LHCN-M2 (cell line): ENCODE measurements at places on chromosomes 1 and 21.

GRCh38 chr1:8980656-8981055 is 35.0 kb downstream of the CA6 start:
- DNase-seq: no peak

DNA sequence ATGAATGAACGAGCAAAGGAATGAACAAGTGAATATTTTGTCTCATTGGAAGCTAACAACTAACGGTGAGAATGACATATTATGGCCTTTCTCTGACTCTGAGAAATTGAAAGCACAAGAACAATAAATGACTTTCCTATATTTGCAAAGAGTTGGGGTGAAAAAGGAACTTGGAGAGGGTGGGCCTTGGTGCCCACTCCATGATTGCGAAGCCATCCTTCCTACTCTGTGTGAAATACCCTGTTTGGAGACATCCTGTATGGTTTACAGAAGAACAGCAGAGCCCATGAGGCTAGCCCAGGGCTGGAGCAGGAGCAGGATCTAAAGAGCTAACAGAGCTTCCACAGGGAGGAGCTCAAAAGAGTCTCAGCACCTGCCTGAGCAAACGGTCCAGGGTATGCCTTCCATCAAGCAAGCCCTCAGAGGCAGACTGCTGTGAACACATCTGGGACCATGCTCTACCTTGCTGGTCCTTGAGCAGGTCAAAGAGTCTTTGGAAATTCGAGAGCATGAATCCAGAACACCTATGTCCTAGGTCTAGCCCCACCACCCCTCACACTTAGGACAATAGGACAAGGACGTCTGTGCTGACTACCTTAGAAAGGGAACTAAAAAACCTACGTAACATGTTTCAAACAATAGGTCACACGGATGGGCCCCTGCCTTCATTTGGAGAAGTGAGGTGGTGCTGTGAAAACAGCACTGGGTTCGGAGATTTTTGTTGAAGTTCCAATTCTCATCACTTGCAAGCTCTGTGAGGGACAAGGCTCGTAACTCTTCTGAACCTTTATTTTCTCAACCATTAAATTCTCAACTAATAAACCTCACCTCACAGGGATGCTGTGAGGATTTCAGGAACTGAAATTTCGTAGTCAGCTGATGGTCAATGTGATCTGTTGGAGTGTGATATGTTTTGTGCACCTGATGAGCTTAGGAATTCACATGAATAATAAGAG is 377.4 kb downstream of the RRAGC start:
- no peak for DNase-seq

GRCh38 chr1:92901699-92902405 is 59.4 kb downstream of the DIPK1A start:
- peak; percentile 63 for DNase-seq

DNA sequence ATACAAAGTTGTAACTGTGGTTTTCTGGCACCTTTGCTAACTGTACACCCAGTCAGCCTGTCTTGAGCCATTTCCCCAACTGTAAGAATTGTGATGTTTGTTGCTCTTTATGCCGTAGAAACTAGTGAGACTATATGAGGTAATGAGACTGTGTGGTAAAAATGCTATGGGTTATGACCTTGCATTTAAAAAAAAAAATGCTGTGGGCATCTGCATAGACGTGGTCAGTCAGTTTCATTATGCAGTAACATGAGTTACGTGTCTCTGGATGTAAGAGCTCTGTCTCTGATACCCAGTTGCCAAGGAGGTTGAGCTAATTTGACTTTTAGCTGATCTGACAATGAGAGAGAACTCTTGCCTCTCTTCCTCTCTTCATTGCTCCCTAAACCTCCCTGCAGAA is 80.6 kb upstream of the LAMC2 start:
- DNase-seq: peak; percentile 53

DNA sequence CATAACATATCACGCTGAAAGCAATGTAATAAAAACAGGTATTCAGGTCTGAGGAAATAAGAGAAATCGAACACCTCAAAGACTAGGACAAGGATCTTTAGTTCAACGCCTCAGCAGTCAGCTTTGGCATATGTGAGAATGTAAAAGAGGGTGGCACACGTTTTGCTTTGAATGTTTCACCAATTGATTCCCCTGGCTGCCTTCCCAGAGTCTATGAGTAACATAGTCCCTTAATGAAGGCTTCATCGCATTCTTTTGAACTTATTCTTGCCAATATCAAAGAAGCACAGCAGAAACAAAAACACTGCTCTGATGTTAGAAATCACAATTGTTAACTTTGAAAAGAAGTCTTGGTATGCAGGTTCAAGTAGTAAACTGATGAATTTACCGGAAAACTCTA is 764.8 kb downstream of the ADGRL2 start:
- DNase-seq: peak; percentile 81

- peak; percentile 93 for DNase-seq
Observed at GRCh38 chr1:246608616-246609376, 42.5 kb downstream of the CNST start.

DNA sequence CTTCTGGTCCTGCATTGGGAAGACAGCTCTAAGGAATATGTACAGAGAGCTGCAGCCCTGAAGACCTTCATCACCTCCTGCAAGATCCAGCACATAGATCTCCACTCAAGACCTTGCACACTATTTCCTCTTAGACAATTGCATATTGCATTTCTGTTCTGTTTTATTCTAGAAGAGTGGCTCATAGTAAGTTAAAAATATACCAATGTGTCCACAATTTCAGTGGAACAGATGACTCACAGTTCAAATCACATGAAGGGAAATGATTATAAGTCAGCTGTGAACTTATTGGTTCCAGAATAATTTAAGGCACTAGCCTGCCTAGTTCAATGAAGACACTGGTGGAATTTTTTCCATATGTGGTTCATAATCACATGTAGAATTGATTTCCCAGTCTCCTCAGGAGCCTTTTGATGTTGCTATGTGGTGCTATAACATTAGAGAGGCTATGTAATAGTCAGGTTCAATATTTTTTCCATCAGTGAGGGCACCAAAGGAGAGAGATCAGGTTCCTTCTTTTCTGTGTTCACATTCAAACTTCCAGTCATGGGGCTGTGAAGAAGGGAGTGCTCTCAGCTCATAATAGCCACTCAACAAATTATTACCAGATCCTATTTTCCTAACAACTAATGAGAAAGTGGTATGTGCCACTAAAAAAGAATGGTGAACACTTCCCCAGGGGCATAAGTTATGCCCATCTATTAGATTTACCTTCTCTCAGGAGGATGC is 9.8 kb upstream of the AK5 start:
- peak; percentile 82 for DNase-seq

- no peak for DNase-seq
Observed at GRCh38 chr1:7474143-7474490, 297.0 kb upstream of the VAMP3 start.

DNA sequence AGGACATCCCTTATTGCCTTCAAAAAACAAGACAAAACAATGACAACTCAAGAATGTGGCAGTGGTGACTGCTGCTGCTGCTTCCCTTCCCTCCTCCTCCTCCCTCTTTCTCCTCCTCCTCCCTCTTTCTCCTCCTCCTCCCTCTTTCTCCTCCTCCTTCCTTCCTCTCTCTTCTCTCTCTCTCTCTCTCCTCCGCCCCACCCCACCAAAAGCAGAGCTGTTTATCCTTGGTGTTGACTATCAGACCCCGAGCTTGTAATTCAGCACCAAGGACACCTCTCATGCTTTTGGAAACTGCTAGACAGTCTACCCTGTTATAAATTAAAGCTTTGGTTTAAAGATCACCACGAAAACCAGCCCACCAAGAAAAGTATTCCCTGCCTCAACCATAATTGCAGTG is 72.4 kb upstream of the IFNAR2 start:
- DNase-seq: peak; percentile 4

GRCh38 chr1:76073481-76073880 is 1.1 kb upstream of the ST6GALNAC3 start:
- peak; percentile 63 for DNase-seq

DNA sequence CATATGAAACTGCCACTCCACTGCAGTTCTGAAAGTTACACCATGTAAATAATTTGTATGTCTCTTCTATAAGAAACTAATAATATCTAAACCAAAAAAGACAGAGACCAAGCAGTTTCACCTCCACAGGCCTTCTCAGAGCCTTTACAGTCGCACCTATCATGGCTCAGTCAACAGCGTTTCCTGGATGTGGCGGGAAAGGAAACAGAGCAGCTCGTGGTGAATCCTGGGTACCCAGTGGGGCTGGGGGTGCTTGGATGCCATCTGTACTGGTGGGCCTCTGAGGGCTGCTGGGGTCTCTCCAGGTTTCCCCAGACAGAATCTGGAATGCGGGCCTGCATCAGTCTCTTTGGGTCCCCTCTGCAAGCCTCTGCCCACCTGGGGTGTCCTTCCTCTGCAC is 100.2 kb upstream of the CASZ1 start:
- no peak for DNase-seq

GRCh38 chr1:217734973-217735372 is 103.8 kb downstream of the SPATA17 start:
- DNase-seq: peak; percentile 5

- DNase-seq: peak; percentile 45
Observed at GRCh38 chr1:60149251-60149650, 75.7 kb upstream of the C1orf87 start.

DNA sequence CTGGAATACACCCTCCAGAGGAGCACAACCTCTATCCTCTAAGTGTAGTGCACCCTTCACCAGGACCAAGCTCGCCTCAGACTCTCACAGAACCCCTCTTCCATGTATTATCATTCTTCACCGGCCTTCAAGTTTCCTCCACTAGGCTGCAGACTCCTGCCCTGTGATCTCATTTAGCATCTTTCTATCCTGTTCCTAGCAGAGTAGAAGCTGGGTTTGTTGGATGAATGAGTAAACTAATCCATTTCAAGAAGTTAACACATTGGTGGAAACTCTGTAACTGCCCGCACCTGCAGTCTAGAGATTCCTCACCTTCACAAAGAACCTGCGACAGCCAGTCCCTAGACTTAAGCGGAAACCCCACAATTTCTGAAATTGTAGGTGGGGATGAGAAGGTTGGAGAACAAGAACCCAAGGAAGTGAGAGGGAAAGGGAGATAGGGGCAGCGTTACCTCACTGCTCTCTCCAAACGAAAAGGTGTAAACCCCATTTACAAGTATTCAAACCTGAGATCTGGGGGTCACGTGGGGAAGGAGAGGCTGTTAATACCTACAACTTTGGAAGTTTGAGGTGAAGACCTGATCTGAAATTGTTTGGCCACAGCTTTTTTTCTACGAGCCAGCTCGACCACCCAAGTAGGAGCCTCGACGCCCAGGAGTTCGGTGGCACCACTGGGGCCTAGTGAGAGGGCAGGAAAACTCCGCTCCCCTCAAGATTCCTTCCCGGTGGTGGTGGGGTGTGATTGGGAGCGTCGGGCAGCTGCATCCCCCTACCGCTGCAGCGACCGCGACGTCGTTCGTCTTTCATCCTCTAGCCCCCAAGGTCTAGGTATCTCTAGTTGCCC is 1.2 kb downstream of the PTPN14 start:
- peak; percentile 58 for DNase-seq

DNA sequence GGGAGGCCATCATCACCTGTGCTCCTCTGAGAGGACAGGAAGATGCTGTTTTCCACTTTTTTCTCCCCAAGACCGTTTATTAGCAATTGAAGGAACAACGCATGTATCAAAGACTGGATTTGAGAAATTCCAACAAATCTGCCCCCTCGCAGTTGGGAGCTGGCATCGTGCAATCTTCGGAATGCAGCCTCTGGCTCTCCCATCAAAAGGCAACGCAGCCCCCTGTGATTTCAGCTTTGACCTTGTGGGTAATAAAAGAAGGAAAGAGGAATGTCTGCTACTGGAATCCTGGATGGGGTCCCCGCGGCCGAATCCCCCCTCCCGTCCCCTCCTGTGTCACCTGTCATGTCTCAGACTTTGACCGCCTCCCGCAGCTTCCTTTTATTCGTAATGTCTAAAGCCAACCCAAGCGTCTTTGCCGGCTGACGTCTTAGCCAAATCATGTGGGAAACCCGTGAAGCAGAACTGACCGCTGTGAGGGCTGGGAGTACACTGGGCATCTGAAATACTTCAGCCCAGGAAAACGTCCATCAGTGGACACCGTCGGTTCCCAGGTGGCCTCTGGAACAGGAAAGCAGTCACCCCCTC is 101.5 kb downstream of the WDR4 start:
- no peak for DNase-seq

GRCh38 chr21:34072145-34073031 is 990 bp upstream of the MRPS6 start:
- DNase-seq: no peak

DNA sequence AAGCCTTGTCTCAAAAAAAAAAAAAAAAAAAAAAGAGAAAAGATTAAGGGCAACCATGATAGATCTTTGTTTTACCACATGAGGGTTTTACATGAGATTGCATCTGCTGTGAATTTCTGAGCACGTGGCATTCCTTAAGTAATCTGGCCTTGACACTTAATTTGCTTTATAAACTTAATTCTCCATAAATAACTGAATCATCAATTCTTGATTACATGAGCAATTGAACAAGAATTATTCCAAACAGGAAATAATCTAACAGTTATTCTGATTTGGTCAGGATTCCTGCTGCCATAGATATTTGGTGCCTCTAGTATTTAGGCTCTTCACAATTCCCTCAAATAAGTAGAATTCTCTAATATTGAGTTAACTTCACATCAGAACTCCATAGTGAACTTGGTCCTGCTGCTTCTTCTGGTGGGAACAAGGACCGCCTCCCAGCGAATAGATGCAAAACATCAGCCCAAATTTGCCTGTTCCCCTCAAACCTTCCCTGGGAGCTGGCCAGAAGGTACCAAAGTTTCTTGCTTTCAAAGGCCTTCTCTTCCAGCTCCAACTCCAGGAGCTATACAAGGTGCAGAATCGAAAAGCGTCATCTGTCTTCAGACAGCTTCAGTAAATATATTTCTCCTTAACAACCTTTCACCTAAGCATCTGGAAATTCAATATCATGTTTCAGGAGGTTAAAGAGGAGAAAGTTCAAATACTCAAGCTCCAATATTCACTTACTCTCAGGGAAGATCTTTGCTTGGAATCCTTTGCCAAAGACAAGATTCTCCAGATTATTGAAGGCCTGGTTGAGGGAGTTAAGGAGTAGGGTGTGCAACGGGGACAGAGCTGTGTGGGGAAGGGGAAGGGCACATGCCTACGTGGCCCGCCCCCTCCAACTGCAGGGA is 1.0 kb downstream of the KRTCAP2 start:
- DNase-seq: no peak

GRCh38 chr1:17161926-17162800 is 42.8 kb upstream of the PADI1 start:
- DNase-seq: no peak

GRCh38 chr1:40802742-40803113 is 19.1 kb downstream of the KCNQ4 start:
- DNase-seq: no peak

DNA sequence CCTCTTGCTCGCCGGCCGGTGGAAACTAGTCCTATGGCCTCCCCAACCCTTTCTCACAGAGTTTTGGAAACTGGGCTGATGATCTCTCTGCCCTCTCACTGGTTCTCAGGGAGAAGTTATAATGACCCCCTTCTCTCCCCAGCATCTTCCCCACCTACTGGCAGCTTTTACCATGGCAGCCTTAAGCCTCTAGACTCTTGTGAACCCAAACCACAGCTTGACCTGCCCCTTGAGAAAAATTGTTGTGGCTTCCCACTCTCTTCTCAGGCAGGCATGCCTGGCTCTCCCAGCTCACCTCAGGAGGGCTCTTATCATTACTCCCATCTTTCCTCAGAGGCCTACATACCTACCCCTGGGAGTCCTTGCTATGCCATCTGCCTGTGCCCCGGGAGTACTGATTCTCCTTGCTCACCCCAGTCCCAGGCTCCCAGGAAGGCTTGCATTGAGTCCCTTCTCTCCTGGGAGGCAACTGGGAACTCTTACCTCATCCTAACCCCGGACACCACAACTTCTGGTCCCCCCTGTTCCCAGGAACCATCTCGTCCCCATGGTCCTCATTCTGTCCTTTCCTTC is 1.6 kb downstream of the NSUN4 start:
- peak; percentile 51 for DNase-seq

GRCh38 chr1:226125097-226125630 is 61.4 kb downstream of the ACBD3 start:
- peak; percentile 56 for DNase-seq

- no peak for DNase-seq
Observed at GRCh38 chr21:43289442-43289841, 120.6 kb downstream of the CRYAA start.
